ENCODE measurements at places on chromosomes 6 and 20.

DNA sequence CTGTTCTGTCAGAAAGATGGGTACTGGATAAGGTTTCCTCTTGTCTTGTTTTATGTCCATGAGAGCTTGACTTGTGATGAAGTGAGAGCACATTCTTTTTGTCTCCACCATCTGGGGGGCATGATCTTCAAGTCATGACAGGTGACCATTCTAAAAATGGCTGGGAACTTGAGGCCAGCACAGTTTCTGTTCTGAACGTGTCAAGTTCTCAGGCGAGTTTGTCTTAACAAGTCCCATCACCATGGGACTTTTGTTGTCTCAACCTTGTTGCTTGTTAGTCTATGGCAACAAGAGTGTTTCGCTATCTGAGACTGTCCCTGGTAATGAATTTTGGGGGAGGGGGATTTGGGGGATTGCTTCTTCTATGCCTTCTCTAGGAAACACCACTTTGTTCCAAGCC, 25.6 kb upstream of the ENPP4 start:
- DNase-seq = no peak

DNA sequence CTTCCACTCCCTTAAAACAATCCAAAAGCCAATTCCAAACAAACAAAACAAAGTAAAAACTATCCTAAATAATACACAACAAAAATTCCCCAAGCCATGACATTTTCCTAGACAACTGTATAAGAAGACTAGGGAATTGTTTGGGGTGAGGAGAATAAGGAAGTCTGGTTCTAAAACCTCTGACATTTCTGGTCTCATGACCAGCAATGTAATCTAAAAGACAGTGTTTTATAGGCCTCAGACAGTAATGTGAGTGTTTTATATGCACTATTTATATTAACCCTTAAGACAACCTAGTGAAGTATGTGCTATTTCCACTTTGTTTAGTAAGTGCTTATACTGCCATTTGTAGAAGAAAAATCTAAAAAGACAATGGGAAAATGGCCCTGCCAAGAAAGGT, 13.0 kb upstream of the RCAN2 start:
- DNase-seq = no peak

DNA sequence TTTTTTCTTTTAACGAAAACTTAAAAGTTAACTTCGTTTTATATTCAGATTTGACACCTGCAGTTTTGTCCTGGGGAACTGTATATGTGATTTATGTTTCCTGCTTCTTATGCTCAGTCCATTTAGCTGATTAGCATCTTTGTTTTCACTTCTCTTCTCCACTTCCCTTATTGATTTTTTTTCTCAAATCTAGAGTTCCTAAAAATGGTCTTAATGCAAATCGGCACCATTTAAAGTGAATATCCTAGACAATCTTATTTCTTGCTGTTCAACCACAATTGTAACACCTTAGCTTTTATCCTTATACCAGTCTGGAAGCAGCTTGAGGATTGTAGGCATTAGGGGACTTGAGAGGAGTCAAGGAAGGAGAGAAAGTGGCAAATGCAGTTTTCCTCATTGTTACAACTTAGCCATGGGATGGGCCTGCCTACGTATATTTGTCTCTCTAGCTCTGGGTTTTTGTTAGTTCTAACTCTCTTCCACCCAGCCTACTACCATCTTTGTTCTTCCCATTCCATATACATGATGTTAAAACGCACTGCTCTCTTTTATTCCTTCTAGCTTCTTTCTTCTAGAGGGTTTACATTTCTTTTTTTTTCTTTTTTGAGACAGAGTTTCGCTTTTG, 8.5 kb downstream of the QRSL1 start:
- no peak for DNase-seq

DNA sequence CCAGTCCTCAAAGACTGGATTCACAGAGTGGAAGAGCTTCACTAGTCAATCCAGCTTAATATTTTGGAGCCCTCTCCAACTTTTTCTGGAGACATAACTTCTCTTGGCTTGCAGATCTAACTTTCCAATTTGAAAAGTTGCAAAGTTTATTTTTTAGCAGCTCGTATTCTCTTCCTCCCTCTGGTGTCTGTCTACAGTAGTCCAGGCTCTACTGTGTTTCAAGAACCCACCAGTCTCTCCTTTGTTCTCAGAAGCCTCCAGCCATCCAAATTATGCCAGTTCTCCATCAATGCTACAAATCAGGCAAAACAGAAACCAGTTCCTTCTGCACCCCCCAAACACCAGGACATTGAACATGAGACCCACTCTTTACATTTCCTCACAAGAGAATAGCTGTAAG, 376.1 kb upstream of the OPRM1 start:
- DNase-seq = no peak

GRCh38 chr6:48048451-48049146, 62.4 kb downstream of the PTCHD4 start:
- DNase-seq = no peak

DNA sequence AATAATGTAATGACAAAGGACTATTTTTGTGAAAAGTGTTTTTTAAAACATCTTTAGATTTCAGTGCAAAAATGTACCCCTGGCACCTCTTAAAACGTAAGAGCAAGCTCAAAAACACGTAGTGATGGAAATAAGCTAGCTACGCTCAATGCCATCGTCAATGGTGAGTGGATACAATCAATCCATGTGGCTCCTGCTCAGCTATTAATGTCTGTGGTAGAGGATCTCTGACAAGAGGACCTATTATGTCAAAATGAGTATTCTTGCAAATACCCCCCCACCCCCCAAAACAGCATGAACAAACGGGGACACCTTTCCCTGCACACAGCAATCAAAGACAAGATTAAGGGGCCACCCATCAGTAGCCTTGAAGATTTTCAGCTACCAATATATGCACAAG, 65.1 kb upstream of the PTGIS start:
- no peak for DNase-seq

GRCh38 chr6:49551866-49552129, 1.3 kb downstream of the C6orf141 start:
- no peak for DNase-seq

DNA sequence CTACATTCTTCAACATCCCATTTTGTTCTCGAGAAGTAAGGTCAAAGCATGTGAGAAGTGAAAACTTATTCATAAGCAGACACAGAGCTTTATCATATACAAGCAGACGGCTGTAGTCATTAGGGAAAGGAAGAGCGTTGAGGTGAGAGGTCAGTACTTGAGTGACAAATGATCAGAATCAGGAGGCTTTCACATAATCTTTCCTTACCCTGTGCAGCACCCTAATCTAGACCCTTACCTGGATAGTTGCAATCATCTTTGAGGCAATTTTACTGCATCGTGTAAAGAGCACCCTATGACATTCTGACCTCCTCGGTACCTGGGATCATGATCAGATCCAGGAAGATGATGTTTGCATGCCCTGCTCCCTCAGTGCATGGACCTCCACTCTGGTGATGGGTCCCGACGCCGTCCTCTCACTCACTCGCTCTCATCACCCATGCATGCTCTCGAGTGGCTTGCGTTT, 62.7 kb downstream of the RNF182 start:
- no peak for DNase-seq

- no peak for DNase-seq
Observed at GRCh38 chr6:34979218-34979617, 90.2 kb downstream of the ANKS1A start.

DNA sequence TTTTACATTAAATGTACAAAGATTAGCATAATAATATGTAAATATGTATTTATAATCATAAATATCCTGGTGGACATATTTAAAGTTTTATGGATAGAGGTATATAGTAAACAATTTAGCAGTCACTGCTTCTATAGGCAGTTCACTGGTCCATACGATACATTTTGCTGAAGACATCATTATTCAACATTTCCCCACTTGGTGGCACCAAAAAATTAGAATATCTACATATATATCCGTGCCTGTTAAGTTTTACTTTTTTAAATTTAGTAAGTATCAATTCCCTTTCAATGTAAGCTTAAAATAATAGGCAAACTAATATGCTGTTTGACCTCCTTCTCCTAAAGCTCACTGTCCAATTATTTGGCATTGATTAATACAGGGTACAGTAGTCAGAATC, 64.2 kb downstream of the LMBRD1 start:
- no peak for DNase-seq

DNA sequence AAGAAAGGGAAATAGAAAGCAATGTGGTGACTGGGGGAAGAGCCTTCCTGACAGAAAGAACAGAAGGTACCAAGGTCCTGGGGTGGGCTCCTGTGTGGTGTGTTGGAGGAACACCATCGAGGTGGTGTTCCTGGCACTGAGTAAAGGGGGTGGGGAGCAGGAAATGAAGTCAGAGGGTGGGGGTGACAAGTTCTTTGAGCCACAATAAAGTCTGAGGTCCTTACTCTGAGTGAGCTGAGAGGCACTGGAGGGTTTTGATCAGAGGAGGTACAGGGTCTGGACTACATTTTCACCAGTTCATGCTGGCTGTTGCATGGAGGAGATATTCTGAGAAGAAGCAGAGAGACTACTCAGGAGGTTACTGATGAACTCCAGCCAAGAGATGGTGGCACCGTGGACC, 198.2 kb downstream of the GMPR start:
- no peak for DNase-seq

GRCh38 chr6:150320442-150320841, 48.4 kb upstream of the IYD start:
- DNase-seq = no peak

GRCh38 chr6:106736502-106736901, 107.1 kb downstream of the QRSL1 start:
- no peak for DNase-seq

- DNase-seq = no peak
Observed at GRCh38 chr20:44773070-44773829, 27.6 kb downstream of the KCNK15 start.

- no peak for DNase-seq
Observed at GRCh38 chr6:113182370-113183141, 674.6 kb upstream of the MARCKS start.
